ENCODE measurements at places on chromosomes 1 and 21. TPM values are rescaled to one million over a fixed set of nuclear protein-coding genes. Genes with fewer than 3 reads are reported as not detected.

- no peak for DNase-seq
These were observed 24.0 kb downstream of the NPHP4 start for GRCh38 chr1:5968161-5968736.

- DNase-seq, result no peak
These were observed 1.9 kb upstream of the IL19 start for GRCh38 chr1:206768472-206769303.

GRCh38 chr1:232287676-232288569 is 342.0 kb downstream of the SIPA1L2 start:
- DNase-seq, result no peak

SCP2 gene
- 50.8 TPM for total RNA-seq

FCGR2B gene
- total RNA-seq, result not detected

WNT9A gene
- total RNA-seq, result 0.28 TPM

DNA sequence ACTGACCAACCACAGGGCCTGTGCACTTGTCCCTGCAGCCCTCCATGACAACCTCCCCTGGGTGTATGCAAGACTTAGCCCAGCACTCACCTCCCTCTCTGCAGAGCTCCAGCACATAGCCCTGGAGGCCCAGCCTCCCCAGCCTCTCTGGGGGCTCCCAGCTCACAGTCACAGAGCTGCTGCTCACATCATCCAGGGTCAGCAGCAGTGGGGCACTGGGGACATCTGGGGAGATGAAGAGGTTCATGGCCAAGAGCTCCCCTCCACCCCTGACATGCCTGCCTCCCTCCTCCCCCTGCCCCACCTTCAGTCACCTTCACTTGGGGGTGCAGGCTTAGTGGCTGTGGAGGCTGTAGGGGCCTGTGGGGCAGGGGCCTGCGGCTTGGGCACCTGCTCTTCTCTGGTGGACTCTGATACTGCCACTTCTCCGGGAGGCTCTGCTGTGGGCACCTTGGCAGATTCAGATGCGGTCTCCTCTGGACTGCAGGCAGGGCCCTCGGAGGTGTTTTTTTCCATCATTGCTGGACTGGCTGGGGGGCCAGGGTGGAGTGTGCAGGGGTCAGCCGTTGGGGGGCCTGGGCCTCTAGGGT is at the start of gene MYBPH:
MYBPH (minus strand) TSS at position 590 of the 590 bp plus-strand sequence; CDS start at position 519, 71 bp downstream.
- DNase-seq, result no peak

SMIM1 gene
- total RNA-seq, result 3.4 TPM

LENEP gene
- total RNA-seq, result 2.3 TPM

GRCh38 chr1:60727552-60727951 is 354.8 kb upstream of the NFIA start:
- DNase-seq, result no peak

LCE6A gene
- total RNA-seq, result not detected

FUCA1 gene
- total RNA-seq, result 9.0 TPM

DNA sequence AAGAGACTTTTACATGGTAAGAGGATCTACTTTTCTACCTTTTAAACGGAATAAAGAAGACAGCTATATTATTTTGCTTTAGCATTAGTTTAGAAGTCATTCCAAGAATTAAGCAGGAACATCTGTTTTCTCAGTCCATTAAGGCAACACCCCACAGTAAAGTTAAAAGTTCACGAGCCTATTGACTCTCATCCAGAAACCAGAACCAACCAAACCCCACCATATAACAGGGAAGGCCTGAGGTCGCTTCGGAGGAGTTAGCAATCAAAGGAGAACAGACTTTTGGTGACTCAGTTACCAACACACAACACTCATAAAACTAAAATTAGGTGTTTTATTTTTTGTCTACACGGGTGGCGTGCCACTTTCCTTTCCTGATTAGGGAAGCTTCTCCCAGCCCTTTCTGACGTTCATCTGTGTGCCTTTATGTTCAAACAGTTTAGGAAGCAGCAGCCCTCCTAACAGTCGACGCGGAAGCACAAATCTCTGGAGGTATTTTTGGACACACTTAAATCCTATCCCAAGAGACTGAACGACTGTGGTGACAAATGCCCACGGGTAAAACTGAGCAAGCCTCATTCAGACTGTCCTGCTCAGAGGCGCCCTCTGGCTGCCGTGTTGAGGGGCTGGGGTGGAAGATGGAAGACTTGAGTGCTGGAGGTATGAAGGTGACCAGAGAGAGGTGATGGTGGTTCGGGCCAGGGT is 8.6 kb upstream of the PLA2G2C start:
- peak; percentile 80 for DNase-seq

DNA sequence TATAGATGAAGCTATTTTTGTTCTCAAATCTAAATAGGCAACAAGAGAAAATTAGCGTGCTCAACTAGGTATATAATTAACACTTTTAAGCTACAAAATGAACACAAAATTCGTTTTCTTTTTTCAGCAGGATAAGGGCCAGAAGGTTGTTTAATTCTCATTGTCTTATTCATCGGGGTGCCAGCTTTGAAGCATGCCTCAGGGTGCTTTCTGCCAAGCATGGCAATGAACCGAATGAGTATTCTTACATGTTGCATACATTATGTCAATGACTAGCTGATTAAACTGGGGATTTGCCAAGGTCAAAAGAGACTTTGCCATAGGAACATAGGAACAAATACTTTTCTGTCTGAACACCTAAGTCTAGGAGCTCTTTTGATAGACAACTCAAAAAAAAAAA is 102.0 kb upstream of the MAP1LC3C start:
- no peak for DNase-seq

DNA sequence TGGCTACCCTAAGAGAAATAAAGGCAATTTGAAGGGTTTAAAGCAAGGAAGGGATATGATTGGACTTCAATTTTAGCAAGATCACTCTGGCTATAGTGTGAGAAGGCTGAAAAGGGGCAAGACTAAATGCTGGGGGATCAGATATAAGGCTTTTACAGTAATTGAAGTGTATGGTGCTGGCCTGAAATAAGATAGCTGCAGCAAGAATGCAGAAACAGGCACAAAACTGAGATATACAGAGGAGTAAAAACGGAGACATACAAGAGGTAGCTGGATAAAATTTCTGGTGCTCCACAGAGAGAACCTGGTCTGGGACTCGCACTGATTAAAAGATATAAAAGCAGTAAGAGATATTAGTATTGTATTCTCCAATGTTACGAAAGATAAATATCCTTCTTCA is 92.0 kb downstream of the DENND1B start:
- DNase-seq, result no peak

DNA sequence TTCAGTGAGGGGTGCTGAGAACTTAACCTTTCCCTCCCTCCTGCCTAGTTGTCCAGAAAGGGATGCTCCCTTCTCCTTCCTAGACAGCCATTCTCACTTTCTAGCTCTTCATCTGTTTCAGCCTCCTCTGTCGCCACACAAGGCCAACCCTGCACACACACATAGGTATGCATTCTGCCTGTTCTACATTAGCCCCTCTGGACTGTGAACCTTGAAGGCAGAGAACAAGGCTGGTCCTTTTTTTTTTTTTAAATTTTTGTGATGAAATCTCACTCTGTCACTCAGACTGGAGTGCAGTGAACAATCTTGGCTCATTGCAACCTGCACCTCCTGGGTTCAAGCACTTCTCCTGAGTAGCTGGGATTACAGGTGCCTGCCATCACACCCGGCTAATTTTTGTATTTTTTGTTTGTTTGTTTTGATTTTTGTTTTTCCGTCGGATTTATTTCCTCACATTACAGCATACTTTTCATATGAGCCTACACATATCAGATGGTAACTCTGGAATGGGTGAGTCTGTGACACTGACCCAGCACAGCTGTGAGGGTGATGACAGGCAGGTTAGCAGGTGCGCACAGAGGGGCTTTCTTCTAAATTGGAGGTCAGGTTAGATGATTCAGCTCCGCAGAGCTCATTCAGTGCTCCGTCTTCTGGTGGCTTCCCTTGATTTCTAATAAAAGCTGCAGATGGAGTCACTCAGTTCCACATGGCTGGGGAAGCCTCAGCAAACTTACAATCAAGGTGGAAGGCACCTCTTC is 4.9 kb upstream of the AKR1A1 start:
- DNase-seq, result no peak

- DNase-seq, result peak; percentile 43
These were observed 3.8 kb upstream of the RGSL1 start for GRCh38 chr1:182446033-182446669.

GRCh38 chr1:243742819-243743218 is 107.2 kb downstream of the AKT3 start:
- no peak for DNase-seq

DNA sequence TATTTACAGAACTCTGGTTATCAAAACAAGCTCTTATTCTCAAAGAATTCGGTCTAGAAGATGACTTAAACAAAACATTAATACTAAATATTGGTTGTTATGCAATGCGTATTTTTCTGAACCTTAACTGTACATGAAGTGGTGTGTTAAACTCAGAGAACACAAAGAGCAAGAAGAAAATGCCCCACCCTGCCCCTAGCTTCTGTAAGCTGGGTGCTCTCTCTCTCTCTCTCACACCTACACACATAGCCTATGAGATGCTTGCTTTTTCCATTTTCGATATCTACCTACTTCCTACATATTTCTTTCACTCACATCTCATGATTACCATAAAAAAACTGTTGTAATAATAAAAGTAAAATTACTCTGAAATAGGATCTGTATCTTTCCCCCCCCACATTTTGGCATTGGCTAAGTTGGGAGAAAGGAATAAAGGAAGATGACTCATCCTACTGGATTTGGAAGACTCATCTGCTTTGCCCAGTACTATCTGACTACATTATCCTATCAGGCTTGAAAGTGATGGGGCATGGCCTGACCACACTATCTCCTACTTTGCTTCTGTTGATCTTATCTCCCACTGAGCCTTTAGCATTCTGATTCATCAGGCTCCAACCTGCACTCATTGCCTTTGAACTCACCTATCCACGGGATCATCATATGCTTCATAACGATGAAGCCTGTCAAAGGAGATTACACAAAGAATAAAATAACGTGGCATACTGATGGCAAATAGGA is 2.9 kb downstream of the CRYZ start:
- DNase-seq, result no peak

RXFP4 gene
- not detected for total RNA-seq

GRCh38 chr1:35426097-35426586 is 131.1 kb downstream of the KIAA0319L start:
- no peak for DNase-seq

DNA sequence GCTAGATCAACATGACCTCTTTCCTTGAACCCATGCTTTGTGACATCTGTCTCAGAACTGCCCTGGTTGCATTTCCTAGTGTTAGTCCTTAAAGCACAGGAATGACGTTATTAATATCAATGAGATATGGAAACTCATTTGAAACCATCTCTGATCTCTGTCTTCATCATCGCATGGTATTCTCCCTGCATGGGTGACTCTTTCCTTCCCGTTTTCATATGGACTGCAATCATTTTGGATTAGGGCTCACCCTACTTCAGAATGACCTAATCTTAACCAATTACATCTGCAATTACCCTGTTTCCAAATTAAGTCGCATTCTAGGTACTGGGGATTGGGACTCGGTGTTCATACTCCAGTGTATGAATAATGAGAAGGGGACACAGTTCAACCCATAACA is 41.7 kb upstream of the DISC1 start:
- no peak for DNase-seq

SLC44A5 gene
- total RNA-seq, result not detected

TAS1R1 gene
- total RNA-seq, result not detected

DNA sequence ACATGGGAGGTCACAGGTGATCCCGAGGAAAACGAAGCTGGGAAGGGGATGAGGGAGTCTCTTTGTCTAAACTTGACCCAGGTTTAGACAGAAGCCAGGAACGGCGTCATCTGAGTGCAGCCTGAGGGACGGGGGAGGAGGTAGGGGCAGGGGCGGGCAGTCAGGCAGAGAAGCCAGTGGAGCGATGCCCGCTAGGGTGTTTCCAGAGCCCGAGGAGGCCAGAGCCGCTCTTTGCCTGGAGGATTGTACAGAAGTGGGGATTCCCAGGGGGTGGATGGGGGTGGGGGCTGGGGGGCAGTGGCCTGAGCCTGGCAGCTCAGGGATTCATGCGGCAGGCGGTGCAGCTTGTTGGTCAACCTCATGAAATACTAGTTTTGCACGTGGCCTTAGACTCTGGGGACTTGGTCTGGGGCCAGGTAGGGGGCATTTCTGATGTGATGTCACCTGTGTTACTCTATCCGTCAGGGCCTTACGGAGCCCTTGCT is 58.4 kb downstream of the VPS26C start:
- DNase-seq, result no peak

CYP4Z1 gene
- total RNA-seq, result not detected

GRCh38 chr1:116962987-116963639 is 38.4 kb upstream of the CD101 start:
- DNase-seq, result no peak

AADACL4 gene
- not detected for total RNA-seq

Data from activated T-cell treated with anti-CD3 and anti-CD28 coated beads, Interleukin-2, amount 50 U/mL, for 72 hours (primary cell).